ENCODE measurements at places on chromosomes 4 and X. TPM values are rescaled to one million over a fixed set of nuclear protein-coding genes. Genes with fewer than 3 reads are reported as not detected.

SORBS2 gene
- total RNA-seq, result 82.2 TPM

ACTRT1 gene
- not detected for total RNA-seq

FAM236C gene
- not detected for total RNA-seq

C4orf51 gene
- not detected for total RNA-seq

VCX gene
- not detected for total RNA-seq

USP17L30 gene
- not detected for total RNA-seq

WDR1 gene
- 457 TPM for total RNA-seq

CTAG1B gene
- total RNA-seq, result not detected

FAM9C gene
- 0.09 TPM for total RNA-seq

OCIAD1 gene
- total RNA-seq, result 123 TPM

ZCCHC12 gene
- not detected for total RNA-seq

HTR2C gene
- not detected for total RNA-seq

NALF2 gene
- 0.70 TPM for total RNA-seq

GPM6B gene
- total RNA-seq, result 9.3 TPM

CLCN4 gene
- 1.4 TPM for total RNA-seq

NLRP2B gene
- total RNA-seq, result not detected

C4orf17 gene
- total RNA-seq, result not detected

FOXO4 gene
- 54.2 TPM for total RNA-seq

CLNK gene
- not detected for total RNA-seq

GUF1 gene
- 21.0 TPM for total RNA-seq

MTNR1A gene
- total RNA-seq, result 3.3 TPM

KLHL34 gene
- 3.0 TPM for total RNA-seq

AFF1 gene
- total RNA-seq, result 86.2 TPM

MAPK10 gene
- 7.0 TPM for total RNA-seq

RIBC1 gene
- 0.47 TPM for total RNA-seq

KIT gene
- 10.0 TPM for total RNA-seq

SLC6A8 gene
- 170 TPM for total RNA-seq

EPHA5 gene
- 0.09 TPM for total RNA-seq

NR3C2 gene
- 113 TPM for total RNA-seq

IQSEC2 gene
- total RNA-seq, result 32.1 TPM

HERC5 gene
- 0.98 TPM for total RNA-seq

CD40LG gene
- total RNA-seq, result 0.24 TPM

SMARCA1 gene
- total RNA-seq, result 7.0 TPM

SPATA4 gene
- not detected for total RNA-seq

H2BW2 gene
- not detected for total RNA-seq

PNMA6A gene
- total RNA-seq, result 0.42 TPM

SPACA5 gene
- total RNA-seq, result not detected

HSFX4 gene
- not detected for total RNA-seq

GDPD2 gene
- total RNA-seq, result 23.5 TPM

RNF212 gene
- 2.9 TPM for total RNA-seq

DCAF8L2 gene
- not detected for total RNA-seq

PNMA6E gene
- total RNA-seq, result not detected

PDE6B gene
- total RNA-seq, result 1.4 TPM

RBMXL3 gene
- not detected for total RNA-seq

ACE2 gene
- total RNA-seq, result 52.2 TPM

RPL10 gene
- total RNA-seq, result 2,262 TPM

TRAM1L1 gene
- 0.70 TPM for total RNA-seq

IL2RG gene
- 98.7 TPM for total RNA-seq

DCAF4L1 gene
- total RNA-seq, result 0.06 TPM

STS gene
- total RNA-seq, result 34.9 TPM

SSX5 gene
- not detected for total RNA-seq

CLGN gene
- total RNA-seq, result 1.1 TPM

DACH2 gene
- total RNA-seq, result not detected

TMEM255A gene
- total RNA-seq, result 0.67 TPM

ATP1B4 gene
- total RNA-seq, result not detected

JCHAIN gene
- total RNA-seq, result 909 TPM

NPNT gene
- total RNA-seq, result 40.9 TPM

GAGE12F gene
- not detected for total RNA-seq

SPANXA1 gene
- not detected for total RNA-seq

All from left colon (tissue), 2 donors.